ENCODE measurements at places on chromosomes 1 and 21. TPM values are rescaled to one million over a fixed set of nuclear protein-coding genes. Genes with fewer than 3 reads are reported as not detected.
A peak's percentile ranks its signal among the peaks of the same experiment; 100 is the strongest.

The TFF3 gene
- not detected for total RNA-seq

- DNase-seq, result no peak
Measured at GRCh38 chr1:76581712-76582111, 285.6 kb upstream of the ST6GALNAC5 start.

The CTSK gene
- 7.2 TPM for total RNA-seq

GRCh38 chr1:232274236-232274855 lies 355.6 kb downstream of the SIPA1L2 start:
- DNase-seq, result no peak

The KRTAP10-4 gene
- total RNA-seq, result not detected

DNA sequence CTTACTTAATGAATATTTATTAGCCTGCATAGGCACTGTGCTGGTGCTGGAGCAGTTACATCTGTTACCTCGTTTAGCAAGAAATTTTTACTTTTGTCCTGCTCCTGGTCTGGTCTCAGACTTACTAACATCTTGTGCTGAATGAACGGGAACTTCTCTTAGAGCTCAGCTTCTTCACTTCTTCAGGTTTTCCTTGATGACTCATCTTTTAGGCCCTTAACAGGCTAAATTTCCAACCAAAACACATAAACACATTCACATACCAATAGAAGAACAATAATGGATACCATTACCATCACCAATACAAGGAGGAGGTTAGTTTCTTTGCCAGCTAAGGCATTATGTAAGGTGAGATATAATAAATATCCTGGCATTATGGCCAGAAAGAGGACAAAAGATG lies 68.9 kb downstream of the IFI44 start:
- DNase-seq, result no peak

DNA sequence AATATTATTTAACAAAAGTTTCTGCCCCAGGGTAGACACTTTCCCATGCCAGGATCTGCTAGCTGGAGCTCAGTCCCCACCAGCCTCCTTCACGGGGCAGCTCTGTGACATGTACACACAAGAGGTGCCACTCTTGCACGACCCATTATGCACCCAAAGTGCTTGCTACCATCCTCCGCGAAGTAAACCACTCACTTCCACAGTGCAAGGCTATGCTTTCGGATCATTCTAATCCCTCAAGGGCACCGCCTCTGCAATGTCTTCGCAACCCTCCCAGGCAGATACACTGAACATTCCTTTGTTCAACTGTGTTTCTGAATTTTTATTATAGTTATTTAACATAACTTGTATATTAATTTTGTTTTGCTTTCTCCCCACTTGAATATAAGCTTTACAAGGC lies 303.8 kb downstream of the VAV3 start:
- DNase-seq, result no peak

The VANGL1 gene
- 3.6 TPM for total RNA-seq

DNA sequence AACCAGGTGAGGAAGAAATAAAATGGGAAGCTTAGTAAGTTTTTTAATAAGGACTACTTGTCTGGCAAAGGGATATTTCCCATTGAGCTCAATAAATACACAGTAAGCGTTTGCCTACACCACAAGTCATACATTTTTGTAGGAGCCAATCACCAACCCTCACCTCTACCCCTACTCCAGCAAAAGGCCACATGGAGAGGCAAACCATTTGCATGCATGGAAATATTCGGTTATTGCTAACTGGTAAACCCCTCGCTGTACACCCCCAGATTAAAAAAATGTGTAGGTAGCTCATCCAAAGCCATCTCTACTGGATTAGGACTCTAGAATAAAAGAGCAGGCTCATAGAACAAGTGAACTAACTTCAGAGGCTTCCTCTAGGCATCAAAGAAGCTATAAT lies 21.1 kb downstream of the PDPN start:
- no peak for DNase-seq

The KDF1 gene
- not detected for total RNA-seq

The HFM1 gene
- 56.5 TPM for total RNA-seq

DNA sequence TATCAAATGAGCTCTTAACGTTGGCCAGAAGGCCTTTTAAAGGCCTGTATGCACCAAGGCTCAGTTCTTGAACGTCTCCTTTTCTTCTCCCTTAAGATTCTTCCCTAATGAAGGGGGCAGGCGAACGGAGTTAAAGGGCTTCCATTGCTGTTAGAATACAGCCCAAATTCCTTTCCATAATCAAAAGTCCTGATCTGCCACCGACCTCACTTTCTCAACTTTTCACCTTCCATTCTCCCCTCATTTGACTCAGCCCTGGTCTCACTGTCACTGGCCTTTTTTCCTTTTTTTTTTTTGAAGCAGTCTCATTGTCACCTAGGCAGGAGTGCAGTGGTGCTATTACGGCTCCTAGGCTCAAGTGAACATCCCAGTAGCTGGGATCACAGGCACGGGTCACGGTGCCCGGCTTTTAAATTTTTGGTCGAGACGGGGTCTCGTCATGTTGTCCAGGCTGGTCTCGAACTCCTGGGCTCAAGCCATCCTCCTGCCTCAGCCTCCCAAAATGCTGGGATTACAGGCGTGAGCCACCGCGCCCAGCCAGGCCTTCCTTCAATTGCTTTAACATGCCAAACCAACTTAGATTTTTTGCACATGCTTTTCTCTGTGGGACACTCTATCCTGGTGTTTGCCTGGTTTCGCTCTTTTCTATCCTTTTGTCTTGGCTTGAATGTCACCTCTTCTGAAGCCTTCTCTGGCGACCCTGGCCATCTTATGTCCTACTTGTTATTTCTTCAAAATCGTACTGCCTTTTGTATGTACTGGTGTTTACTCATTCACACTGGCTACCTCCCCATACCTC lies 612 bp upstream of the CMPK1 start:
- DNase-seq, result no peak

DNA sequence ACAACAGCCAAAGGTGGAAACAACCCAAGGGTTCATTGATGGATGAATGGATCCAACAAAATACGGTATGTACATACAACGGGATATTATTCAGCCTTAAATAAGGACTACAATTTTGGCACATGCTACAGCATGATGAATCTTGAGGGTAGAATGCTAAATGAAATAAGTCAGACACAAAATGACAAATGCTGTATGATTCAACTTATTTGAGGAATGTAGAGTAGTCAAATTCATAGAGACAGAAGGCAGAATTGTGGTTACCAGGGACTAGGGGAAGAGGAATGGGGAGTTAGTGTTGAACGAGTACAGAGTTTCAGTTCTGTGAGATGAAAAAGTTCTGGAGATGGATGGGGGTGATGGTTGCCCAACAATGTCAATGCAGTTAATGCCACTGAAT lies 118.0 kb upstream of the PAXBP1 start:
- DNase-seq, result no peak

DNA sequence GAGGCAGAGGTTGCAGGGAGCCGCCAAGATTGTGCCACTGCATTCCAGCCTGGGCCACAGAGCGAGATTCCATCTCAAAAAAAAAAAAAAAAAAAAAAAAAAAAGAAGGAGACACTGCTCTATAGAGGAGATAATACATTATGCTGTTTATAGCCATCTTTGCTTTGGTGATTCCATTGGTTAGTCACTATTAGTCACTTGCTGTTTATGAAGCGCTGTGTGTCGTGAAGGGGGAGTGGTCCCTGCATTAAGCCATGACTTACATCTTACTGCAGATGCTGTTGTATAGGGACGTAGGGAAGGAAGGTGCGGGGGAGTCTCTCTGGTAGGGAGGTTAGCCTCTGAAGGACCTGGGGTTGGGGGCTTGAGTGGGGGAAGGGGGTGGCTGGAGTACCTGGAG lies 48.3 kb downstream of the HUNK start:
- no peak for DNase-seq

The ANKRD45 gene
- total RNA-seq, result 26.2 TPM

- peak; percentile 78 for DNase-seq
Measured at GRCh38 chr1:32400876-32401631, 6.8 kb upstream of the BSDC1 start.
